ENCODE measurements at places on chromosomes 1 and 21. TPM values are rescaled to one million over a fixed set of nuclear protein-coding genes. Genes with fewer than 3 reads are reported as not detected.

DNA sequence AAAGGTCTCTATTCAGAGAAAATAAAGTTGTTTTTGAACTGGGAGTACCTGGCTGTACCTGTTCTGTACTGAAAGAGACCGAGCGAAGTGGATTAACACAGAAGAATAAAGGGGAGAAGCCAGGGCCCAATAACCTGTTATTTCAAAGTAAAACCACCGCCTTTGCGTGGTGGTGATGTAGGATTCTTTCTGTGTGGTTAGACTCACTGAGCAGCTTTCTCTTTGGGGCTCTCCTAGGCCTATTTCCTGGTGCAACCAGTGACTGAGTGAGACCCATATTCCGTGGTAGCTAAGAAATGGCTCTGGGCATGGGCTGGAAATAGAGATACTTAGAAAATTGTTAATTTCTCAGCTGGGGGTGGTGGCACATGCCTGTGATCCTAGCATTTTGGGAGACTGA is 99.9 kb downstream of the XCL2 start:
- DNase-seq, result peak; percentile 37

GIPC2 gene
- 0.20 TPM for total RNA-seq

- DNase-seq, result no peak
Measured at GRCh38 chr1:175597969-175598765, 145.2 kb downstream of the TNR start.

MAN1C1 gene
- 5.1 TPM for total RNA-seq

CFAP107 gene
- not detected for total RNA-seq

GRCh38 chr1:205315008-205315618 is 6.4 kb downstream of the NUAK2 start:
- DNase-seq, result peak; percentile 20

NUDT17 gene
- total RNA-seq, result 3.6 TPM

GRCh38 chr1:102588536-102588935 is 519.8 kb downstream of the COL11A1 start:
- DNase-seq, result no peak

- no peak for DNase-seq
Measured at GRCh38 chr1:31497601-31498000, 78.7 kb upstream of the TINAGL1 start.

FABP3 gene
- total RNA-seq, result not detected

ADAM30 gene
- not detected for total RNA-seq

- peak; percentile 17 for DNase-seq
Measured at GRCh38 chr1:109466452-109467300, at the start of gene SYPL2. Gene SYPL2, plus strand, starts transcription at chr1:109466546. Its CDS starts 298 bp downstream, at chr1:109466844.

LINGO4 gene
- not detected for total RNA-seq

GRCh38 chr1:223771814-223772770 is 59.8 kb downstream of the CAPN2 start:
- no peak for DNase-seq

NID1 gene
- 0.08 TPM for total RNA-seq

LYPD8 gene
- total RNA-seq, result not detected

DNA sequence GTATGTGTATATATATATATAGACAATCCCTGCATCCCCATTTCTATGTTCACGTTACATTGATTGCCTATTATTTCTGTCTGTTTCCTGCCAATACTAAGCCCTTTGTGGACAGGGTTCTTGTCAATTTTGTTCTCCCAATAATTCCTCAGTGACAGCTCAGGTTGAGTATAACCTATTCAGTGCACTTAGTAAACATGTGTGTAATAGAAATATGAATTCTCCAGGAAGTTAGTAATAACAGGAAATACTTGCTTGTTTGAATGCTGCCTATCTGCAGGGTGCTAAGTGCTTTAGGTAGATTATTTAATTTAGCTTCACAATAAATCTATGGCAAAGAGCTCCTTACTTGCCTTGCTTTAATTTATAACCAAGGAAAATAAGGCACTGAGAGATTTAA is 52.8 kb upstream of the PTGFR start:
- no peak for DNase-seq

C1orf87 gene
- not detected for total RNA-seq

GRCh38 chr1:86953167-86953566 is 38.7 kb downstream of the HS2ST1 start:
- DNase-seq, result no peak

- DNase-seq, result no peak
Measured at GRCh38 chr1:109642626-109643025, 13.3 kb upstream of the GSTM4 start.

GRCh38 chr1:78088015-78088414 is 42.2 kb downstream of the GIPC2 start:
- DNase-seq, result no peak

GRCh38 chr1:242877229-242877628 is 352.7 kb upstream of the PLD5 start:
- no peak for DNase-seq

- DNase-seq, result no peak
Measured at GRCh38 chr1:165481820-165482532, 37.0 kb upstream of the RXRG start.

RAP1GAP gene
- 1.3 TPM for total RNA-seq

FOXD3 gene
- total RNA-seq, result not detected

DNA sequence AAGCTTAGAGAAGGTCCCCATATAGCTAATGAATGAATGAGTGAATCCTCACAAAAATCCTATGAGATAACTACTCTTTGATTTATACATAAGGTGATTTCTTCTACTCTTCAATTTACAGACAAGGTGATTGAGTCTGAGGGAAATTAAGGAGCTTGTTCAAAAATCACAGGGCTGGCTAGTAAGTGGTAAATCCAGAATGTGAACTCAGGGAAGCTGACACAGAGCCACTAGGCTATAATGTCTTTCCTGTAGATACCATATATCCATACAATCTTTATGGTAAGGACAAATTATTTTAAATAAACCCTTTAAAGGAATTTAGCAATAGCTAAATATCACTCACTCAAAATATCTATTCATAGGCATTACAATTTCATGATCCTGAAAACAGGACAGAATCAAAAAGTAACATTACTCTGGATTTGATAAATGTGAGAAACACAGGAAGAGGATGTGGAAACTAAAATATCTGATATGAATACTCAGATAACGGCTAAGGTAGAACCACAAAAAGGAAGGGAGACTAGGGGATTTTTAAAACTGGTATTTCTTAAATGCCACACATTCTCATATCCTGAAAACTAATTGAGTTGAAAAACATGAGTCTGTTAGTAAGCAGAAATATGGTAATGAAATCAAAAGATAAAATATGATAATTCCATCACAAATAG is 108.2 kb downstream of the NBPF12 start:
- no peak for DNase-seq

CD2 gene
- total RNA-seq, result 291 TPM

DNA sequence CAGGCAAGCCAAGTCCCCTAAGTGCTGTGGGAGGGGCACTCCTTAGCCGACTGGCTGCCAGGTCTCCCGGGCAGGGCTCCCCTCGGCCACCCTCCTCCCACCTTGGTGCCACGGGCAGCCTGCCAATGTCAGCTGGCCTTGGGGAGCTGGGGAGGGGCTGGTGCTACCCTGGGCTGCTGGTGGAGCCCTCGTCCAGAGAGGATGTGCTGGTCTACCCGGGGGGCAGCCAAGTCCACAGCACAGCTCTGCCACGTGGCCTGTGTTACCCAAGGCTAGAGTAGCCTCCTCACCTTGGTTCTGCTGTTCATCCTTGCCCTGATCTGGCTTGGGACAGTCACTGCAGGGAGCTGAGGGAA is 42.9 kb downstream of the CRYAA start:
- no peak for DNase-seq

DMBX1 gene
- total RNA-seq, result not detected

DNA sequence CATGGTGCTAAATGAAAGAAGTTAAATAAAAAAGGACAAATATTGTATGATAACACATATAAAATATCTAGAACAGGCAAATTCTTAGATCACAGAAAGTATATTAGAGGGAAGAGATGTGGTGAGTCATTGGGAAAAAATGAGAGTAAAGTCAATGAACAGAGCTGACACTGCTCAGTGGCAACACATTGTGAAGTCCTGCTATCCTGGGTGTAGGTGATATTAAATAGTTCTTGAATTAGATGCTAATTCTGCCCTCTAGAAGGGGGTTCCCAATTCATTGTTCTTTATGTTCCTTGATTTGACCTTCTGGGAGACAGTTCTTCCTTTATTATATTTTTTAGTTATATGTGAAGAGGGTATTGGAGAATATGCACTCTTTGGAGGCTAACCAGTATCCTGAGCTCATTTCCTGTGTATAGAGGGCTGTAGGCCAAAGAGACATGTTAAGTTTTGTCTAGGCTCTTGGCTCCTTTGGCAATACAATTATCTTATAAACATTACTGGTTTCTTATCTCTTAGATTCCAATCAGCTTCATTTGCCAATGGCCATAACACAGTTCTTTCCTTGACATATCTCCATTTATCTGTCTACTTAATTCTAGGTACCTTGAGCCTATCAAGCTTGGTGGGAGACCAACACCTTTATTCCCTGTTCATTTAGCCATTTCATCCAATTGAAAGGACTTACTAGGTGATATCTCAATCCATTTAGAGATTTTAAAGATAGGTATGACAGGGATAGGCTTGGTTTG is 6.6 kb upstream of the SLC35A3 start:
- DNase-seq, result no peak

DNA sequence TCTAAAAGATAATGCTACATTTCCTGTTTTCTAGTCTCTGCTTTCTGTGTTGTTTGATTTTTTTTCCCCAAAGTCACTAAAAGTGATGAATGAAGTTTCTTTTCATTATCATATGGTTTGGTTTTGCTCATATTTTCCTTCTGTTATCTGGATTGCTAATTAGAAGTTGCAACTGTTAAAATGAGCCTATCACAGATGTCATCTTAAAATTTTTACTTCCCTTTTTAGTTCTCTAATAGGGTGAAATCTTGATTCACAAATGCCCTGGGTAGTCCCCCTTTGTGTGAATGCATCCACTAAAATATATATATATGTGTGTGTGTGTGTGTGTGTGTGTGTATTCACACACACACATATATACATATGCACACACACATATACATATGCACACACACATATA is 144.1 kb downstream of the GREM2 start:
- no peak for DNase-seq

- DNase-seq, result no peak
Measured at GRCh38 chr1:175635092-175635491, 108.3 kb downstream of the TNR start.

CASQ2 gene
- total RNA-seq, result not detected

ITLN2 gene
- total RNA-seq, result not detected

GRCh38 chr1:25562101-25562927 is 18.9 kb downstream of the LDLRAP1 start:
- peak; percentile 80 for DNase-seq

NR1I3 gene
- not detected for total RNA-seq

DNA sequence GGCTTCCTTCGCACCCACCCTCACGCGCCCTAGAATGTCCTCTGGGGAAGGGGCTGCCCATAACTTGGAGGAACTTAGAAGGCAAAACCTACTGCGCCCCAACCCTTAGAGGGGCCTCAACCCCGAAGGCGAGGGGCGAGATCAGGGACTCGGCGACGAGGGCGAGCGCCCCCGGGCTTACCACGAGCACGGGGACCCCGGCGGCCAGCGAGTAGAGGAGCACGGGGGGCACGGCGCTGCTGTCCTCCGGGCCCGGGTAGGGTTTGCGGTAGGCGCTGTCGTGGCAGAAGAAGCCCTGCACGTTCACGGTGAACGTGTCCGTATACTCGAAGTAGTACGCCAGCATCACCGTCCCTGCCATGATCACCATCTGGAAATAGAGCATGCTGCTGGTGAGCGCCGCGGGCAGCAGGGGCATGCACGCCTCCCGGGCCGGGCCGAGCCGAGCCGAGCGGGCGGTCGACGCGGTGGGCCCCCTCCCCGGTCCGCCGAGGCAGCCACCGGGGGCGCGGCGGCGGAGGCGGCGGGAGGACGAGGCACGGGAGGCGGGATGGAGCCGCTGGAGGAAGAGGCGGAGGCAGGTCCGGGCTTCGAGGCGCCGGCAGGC is 304 bp downstream of the PLPPR5 start:
- peak; percentile 14 for DNase-seq

DNA sequence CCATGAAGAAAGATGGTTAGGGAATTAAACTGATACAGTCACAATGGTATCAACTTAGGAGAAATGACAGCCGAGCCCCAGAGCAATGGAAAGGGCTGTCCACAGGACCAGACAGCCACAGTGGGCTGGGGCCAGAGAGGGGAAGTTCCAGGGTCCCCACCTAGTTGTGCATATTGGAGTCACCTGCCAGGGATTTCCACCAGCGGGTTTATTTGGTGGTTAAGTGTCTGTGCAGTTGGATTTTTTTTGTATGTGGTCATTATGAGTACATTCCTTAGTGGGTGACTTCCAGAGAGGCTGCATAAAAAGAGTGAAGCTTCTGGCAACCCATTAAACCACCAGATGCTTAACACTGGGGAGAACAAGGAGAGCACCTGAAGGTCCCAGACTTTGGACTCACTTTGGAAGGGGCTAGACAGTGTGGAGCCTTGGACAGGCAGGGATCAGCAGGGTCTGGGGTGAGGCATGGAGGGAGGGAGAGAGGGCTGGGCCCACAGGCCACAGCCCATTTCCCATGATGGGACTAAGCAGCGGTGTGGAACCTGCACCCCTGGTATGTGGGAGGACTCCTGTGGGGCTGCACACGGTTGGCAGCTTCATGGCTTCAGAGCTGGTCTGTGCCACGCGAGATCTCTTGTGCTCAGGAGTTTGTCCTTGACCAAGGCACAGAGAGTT is 7.8 kb upstream of the PTTG1IP start:
- no peak for DNase-seq

DNA sequence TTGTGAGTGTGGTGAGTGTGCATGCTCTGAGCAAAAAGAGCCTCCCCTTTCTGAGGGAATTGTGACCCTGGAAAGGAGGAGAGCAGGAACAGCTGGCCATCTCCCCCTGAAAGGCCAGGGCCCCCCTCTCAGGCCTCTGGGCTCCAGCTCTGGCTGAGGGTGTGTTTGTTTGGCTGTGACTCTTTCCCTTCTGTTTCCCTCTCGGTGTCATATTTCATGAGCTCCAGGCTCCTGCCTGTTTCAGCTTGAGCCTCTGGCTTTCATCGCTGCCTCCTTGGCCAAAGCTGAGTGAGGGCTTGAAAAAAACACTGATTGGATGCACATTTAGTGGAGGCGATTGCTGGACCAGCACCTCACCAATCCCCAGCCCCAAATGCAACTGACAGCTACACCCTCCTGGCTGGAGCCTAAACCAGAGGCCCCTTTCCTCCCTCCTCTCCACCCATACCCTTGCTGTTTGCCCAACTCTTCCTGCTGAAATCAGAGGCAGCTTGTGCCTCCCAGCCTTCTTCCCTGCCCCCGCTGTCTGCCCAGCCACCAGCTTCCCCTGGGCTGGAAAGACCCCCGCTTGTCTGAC is 64.1 kb downstream of the DDR2 start:
- DNase-seq, result no peak

DNA sequence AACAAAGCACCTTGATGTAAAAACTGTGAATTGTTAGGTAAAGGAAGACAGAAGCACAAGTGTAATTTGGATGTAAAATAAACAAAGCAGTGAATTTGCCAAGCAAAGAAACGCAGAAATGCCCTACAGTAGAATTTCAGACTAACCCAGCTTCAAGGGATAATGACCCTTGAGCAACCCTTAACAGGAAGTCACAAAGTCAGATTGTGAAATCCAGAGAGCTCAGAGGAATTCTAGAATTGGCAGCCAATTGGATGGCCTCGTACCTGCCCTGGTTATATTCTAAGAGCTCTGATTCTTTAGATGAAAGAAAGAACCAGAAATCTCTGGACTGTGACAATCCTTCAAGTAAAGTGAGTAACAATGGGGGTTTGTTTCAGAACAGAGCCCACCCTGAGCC is 152.7 kb upstream of the CHRM3 start:
- no peak for DNase-seq

RIPK4 gene
- total RNA-seq, result 0.62 TPM

AVPR1B gene
- total RNA-seq, result not detected

- DNase-seq, result no peak
Measured at GRCh38 chr1:223039990-223040389, 103.1 kb downstream of the TLR5 start.

OR2T35 gene
- total RNA-seq, result not detected
